Motor neuron (in vitro differentiated cells): ENCODE measurements at places on chromosomes 6 and 20.

- peak; percentile 96 for ATAC-seq
Measured at GRCh38 chr20:10581823-10582222, 92.0 kb downstream of the JAG1 start.

- no peak for ATAC-seq
Measured at GRCh38 chr6:1285956-1286355, 25.9 kb upstream of the FOXQ1 start.

DNA sequence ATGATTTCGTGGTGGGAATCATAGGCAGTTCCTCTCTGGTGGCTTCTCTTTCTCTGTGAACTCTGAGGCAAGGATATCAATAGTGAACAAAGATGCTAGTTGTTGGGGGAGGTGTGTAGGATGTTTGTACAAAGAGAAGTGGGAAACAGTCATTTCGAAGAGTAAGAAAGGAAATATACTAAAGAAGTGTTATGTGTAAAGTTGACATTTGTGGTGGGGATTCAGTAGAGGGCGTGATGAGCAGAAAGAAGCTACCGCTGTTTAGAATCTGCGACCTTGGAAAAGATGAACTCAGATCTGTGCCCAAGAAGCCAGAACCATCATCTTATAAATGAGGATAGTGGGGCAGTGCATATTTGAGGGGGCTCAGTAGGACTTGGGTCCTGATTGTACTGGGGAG is 11.4 kb downstream of the SLC35F1 start:
- no peak for ATAC-seq

DNA sequence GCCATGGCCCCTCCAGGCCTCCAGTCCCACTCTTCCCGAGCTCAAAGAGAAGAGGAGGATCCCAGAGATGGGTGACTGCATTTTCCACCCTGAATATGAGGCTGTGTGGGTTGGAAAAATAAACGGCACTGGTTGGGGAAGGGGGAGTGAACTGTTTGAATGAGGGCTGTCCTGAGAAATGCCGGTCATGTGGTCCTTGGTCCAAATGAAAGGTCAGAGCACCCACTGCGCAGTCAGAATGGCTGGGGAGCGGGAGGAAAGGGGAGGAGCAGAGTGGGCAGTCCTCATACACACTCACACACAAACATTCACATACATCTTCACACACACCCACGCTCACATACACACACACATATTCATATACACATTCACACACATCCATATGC is 83.1 kb downstream of the MRPL14 start:
- peak; percentile 76 for ATAC-seq

DNA sequence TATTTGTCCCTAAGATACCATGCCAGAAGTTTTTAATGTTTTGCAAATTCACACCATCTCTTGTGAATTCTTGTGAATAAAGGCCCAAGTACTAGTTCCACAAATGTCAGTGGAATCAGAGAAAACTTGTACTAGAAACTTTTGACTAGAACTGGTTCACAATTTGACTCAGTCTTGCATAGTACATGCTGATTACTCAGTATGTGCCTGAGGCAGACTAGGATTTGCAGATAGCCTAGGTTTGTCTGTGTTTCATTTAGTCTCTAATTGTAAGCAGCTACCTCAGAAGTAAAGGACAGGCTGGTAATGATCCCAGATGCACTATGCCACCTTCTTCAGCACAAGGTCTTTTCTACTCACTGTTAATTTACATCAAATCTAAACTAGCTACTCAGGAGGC is 34.2 kb upstream of the GSTA4 start:
- no peak for ATAC-seq

DNA sequence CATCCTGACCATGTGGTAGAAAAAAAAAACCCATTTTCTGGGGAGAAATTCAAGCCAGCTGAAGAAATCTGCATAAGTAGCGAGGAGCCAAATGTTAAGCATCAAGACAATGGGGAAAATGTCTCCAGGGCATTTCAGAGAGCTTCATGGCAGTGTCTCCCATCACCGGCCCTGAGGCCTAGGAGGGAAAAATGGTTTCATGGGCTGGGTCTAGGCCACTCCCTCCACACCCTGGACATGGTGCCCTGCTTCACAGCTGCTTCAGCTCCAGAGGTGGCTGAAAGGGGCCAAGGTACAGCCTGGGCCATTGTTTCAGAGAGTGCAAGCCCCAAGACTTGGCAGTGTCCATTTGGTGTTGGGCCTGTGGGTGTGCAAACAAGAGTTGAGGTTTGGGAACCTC is 34.4 kb upstream of the B3GAT2 start:
- ATAC-seq: no peak

DNA sequence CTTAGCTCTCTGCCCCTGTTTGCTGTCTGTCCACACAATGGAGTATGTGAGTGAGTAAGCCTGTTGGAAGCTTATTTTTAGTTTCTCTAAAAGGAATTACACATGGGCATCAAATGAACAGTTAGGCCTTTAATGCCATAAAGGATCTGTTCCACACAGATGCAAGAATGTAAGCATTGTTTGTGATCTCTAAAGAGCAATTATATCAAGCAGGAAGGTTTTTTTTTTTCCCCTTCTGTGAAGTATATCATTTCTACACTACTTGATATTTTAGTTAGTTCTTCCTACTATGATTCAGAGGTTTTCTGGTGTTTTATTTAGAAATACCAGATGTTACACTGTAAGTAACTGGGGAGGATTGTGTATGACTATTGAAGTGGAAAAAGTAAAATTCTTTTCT is 627.5 kb downstream of the COL12A1 start:
- peak; percentile 27 for ATAC-seq

DNA sequence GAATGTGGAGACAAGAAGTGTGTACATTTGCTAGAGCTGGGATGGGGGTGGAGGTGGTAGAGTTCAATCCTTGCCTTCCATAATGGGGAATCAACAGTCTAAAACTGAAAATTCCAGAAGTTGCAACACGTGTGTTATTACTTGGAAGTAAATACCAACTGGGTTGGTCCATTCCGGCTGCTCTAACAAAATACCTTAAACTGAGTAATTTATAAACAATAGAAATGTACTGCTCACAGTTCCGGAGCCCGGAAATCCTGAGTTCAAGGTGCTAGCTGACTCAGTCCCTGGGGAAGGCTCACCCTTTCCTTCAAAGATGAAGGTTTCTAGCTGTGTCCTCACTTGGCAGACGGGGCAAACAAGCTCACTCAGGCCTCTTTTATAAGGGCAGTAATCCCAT is 59.0 kb downstream of the RIN2 start:
- ATAC-seq: no peak
